ENCODE measurements at places on chromosomes 2 and 18.

GRCh38 chr2:239378918-239379640, 21.7 kb downstream of the HDAC4 start:
- no peak for ATAC-seq

DNA sequence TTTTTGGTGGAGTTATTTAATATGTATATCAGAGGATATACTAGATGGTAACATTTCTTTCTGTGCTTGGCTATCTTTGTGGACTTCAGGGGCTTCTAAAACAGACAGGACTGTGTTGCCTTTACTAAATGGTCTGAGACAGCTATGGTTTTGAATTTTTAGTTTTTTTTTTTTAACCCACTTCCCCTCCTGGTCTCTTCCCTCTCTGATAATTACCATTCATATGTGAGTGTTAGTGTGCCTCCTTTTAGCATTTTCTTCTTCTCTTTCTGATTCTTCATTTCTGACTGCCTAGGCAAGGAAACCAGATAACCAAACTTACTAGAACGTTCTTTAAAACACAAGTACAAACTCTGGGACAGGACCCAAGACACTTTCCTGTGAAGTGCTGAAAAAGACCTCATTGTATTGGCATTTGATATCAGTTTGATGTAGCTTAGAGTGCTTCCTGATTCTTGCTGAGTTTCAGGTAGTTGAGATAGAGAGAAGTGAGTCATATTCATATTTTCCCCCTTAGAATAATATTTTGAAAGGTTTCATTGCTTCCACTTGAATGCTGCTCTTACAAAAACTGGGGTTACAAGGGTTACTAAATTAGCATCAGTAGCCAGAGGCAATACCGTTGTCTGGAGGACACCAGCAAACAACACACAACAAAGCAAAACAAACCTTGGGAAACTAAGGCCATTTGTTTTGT, 52.7 kb downstream of the SMAD4 start:
- no peak for ATAC-seq

- ATAC-seq = peak; percentile 66
Observed at GRCh38 chr2:3430740-3431490, 51.4 kb downstream of the TRAPPC12 start.

DNA sequence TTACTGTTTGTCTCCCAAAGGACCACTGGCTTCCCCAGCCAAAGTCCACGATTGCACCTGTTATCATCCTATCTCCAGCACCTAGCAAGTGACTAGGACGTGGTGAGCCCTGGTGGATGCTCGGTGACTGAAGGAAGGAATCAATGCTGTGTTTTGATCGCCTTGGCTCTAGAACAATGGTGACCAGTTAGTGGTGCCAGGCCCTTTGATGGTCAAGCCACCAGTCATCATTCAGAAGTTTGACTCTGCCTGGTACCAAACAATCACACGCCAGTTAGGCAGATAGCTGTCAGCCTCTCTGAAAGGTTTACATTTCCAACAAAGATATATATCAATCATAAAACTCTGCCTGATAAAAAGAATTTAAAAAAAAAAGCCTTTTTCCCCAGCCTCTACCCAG, 244.1 kb downstream of the SH3BP4 start:
- ATAC-seq = no peak

- ATAC-seq = no peak
Observed at GRCh38 chr2:138689705-138690104, 90.5 kb downstream of the NXPH2 start.

- ATAC-seq = no peak
Observed at GRCh38 chr2:171323971-171324528, 109.7 kb downstream of the METTL8 start.

DNA sequence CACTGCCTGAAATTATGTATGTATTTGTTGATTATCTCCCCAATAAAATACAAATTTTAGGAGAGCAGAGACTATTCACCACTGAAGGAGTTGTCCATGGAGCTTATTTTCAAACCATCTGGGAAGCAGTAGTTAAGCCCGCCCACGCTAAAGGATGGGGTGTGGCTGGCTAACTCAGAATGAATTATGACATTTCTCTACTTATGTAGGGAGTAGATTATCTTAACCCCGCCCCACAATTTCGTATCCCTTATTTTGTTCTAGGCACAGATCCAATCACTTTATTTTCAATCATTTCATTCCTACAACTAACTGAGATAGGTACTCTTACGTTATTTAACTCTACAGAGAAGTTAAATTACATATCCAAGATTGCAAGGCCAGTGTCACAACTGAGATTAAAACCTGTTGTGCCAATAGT, 1.4 kb upstream of the LAPTM4A start:
- ATAC-seq = peak; percentile 52

- ATAC-seq = no peak
Observed at GRCh38 chr18:38198526-38198925, 632.9 kb upstream of the CELF4 start.

DNA sequence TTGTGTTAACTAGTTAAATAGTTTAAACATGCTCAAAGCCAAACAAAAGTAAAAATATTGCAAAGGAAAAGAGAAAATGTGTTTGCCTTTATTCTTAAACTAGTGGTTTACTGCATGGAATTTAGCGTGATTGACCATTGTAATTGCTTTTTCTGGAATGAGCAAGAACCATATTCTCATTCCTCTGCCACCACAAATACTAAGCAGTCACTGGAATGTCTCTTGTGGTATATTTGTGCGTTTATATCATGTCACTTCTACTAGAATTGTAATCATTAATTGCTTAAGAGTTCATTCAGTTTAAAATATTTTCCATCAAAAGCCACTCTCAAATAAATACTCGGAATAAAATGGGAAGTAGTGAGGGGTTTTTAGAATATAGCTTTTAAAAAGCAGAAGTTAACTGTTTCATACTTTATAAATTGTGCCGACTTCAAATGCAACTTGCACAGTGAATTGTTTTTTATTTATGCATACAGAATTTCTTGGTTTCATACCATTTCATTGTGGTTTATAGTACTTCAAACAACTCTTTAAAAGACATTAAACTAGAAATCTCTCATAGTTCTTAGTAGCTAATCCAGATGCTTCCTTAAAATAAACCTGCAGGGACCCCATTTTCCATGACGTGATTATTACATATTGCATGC, 288.1 kb downstream of the EPHA4 start:
- no peak for ATAC-seq

Data from SK-N-SH treated with all-trans-retinoic acid at 6 μM for 48 hours (cell line).